ENCODE measurements at places on chromosomes 3 and 15.
A peak's percentile ranks its signal among the peaks of the same experiment; 100 is the strongest.

- DNase-seq = no peak
Measured at GRCh38 chr3:55755516-55756205, 268.6 kb upstream of the WNT5A start.

GRCh38 chr15:88428805-88429605 is 38.2 kb downstream of the MRPL46 start:
- DNase-seq = no peak

DNA sequence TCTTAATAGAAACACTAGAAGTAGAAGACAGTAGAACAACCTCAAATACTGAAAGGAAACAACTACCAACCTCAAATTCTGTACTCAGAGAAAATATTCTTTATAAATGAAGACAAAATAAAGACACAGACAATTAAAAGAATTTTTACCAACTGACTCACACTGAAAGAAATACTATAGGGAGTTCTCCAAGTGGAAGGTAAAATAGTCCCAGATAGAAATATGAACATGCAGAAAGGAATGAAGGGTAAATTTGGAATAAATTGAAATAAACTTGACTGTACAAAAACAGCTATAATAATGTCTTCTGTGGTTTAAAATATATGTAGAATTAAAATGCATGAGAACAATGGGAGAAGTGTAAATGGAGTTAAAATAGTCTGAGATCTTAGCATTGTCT is 36.7 kb upstream of the CCDC174 start:
- DNase-seq = no peak

DNA sequence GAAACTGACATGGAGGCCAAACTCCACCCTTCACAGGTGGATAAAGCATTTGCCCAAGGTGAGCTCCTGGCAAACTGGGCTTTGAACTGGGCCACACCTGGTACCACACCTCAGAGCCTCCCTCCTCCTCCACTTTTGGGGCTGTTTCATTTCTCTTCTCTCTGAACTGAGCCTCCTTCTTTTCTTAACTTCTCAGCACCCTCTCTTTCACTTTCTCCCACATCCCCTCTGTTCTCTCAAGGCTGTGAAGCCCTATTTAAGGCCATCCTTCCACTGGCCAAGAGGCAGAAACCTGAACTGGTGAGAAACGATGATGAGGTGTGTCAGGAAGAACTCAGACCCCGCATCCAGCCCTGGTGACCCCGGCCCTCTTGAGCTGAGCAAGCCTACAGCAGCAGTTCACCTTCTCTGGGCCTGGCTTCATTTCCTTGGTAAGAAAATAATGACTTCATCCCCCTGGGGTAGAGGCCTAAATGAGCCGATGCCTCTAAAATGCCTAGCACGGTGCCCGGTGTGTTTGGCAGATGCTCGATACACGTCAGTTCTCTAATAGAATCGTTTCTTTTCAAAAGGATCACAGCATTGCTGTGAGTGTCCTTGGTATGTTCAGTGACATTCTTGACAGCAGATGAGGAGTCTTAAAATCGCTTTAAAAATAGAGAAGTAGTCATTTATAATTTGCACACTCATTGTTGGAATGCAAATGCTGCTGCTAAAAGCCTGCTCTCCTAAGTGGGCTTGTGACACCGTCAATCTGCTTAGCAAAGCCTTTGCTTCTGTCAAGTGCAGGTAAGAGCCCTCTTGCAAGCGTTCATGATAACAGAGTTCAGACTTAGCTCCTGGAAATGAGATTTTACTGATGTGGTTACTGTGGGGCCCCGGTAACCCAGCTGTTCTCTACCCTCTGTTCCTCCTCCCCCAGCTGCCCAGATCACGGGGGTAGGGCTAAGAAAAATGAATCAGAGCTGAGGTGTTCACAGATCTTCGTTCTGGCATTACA is 97.7 kb upstream of the ATP2B2 start:
- DNase-seq = no peak

DNA sequence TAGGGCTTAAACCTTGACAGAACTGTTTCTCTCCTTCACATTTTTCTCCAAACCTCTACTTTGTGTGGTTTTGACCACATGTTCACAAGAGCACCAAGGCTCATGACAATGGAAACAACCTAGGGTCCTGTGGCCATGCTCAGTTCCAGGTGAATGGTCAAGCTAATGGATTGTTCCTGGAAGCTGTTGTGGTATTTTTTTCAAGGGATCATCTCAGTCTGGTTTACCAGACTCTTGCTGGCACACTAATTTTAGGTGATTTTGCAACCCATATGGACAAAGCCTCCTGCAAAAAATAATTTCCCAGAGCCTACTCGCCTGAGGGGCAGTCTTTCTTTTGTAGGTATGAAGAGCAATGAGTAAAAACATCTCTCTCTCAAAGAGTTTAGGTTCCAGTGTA is 67.2 kb downstream of the LSAMP start:
- no peak for DNase-seq

DNA sequence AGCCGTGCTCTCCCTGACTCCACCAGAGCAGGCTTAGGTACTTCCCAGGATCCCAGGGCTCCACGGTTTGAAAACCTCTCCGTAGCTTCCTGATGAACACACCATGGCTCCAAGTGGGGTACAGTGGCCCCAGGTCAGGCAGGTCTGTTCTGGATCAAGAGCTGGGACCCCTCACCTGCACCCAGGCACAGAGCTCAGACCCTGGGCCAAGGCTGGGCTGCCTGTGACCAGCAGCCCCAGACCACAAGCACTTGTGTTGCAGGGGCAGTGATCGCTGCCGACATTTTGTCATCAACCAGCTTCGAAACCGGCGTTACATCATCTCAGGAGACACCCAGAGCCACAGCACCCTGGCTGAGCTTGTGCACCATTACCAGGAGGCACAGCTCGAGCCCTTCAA is 5.3 kb downstream of the SH2D7 start:
- DNase-seq = no peak

DNA sequence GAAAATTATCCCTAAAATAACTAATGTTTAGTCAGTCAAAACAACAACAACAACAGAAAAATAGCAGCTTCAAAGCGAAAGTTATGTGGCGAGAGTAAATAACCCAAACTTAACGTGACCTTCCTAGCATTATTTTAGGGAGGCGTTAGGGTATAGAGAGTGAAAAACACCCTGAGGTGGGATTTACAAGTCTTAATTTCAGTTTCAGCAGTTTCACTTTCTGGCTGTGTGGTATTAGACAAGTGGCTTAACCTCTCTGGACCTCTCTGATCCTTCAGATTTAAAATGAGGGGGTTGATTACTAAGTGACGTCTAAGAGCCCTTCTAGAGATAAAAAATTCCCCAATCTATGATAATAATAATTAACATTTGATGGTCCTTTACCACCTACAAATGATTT is 291.2 kb downstream of the ZBTB20 start:
- DNase-seq = no peak

- DNase-seq = no peak
Measured at GRCh38 chr3:34675383-34676120, 877.1 kb downstream of the PDCD6IP start.

- no peak for DNase-seq
Measured at GRCh38 chr3:16825617-16826204, 59.0 kb upstream of the PLCL2 start.

GRCh38 chr15:80031841-80032240 is 27.6 kb upstream of the ZFAND6 start:
- DNase-seq = no peak

- DNase-seq = no peak
Measured at GRCh38 chr3:100060685-100061484, 53.4 kb downstream of the FILIP1L start.

DNA sequence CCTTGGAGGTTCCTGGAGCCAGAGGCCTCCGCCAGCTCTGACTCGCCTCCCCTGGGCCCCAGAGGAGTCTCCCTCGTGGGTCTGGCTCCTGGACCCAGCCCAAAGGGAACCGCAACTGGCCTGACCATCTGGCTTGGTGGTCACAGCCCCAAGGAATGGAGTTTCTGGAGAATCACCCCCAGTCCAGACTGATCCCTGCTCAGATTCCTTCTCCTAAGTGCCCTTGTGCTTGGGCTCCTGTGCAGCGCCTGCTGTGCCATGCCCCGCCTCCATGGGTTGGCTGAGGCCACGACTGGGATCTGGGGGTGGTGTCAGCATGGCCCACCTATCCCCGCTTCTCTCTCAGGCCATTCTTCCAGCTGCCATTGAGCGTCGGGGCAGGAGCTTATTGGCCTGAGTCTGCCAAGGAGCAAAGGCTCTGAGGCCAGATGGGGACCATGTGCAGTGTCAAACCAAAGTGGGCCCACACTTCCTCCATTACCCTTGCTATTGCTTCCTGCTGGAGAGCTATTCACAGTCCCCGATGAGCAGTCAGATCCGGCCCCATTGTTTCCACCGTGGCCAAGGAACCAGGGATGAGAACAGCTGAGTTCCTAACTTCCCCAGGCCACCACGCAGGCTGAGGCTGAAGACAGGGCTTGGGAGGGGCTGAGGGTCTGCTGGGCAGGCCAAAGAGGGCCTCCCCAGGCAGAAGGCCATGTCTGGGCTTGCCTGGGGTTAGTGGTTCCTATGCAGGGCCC is 19.0 kb downstream of the CSPG4 start:
- DNase-seq = no peak

GRCh38 chr3:178507507-178508442 is 28.5 kb upstream of the KCNMB2 start:
- DNase-seq = no peak

GRCh38 chr3:134315286-134316106 is 58.8 kb downstream of the AMOTL2 start:
- no peak for DNase-seq

DNA sequence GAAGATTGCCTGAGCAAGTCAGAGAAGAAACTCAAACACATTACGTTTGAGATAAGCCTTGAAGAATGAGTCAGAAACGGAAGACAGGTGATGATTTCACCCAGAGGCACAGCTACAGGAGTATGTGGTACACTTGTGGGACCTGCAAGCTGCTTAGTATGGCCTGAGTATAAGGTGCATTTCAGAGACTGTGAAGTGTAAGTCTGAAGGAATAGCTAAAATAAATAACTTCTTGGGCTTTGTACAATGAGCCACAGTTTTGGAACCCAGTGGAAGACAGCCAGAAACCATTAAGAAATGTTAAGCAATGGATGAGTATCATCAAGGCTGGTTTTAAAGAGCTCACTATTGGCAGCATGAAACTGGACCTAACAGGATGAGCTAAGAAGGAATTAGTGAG is 826.2 kb downstream of the ROBO1 start:
- DNase-seq = no peak

- no peak for DNase-seq
Measured at GRCh38 chr3:197375001-197375441, 76.6 kb upstream of the DLG1 start.

DNA sequence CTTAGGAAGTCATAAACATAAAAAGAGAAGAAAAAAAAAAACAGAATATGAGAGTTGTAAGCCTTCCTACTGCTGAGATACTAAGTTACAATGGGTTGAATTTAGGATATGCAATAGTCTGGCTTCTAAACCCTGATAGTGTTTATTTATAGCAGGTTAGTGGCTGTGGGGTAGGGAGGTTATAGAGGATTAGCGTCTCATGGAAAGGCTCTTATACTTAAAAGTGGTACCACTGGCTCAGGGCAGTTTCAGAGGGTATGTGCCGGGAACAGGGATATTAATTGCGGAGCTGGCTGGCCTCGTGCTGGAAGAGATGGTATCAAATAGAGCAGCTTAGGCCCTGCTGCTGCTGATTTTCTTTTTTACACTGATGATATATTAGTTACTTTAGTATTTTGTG is 60.8 kb downstream of the PFN2 start:
- no peak for DNase-seq

DNA sequence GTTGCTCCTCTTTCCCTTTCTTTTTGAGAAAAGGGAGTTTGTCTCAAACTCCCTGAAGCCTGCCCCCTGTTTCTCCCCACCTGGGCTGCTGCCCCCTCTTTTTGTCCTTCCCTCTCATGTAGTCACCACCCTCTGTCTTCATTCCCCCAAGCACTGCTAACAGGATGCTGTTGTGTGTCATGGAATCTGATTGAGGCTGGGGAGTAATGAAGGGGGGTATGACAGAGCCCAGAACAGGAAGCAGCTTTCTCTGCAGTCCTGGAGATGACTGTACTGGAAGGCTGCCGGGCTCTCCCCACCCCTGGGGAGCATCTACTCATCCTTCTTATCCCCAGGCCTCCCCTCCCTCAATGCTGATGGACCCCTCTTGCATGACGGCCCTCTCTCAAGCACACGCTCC is 181.6 kb downstream of the ABHD5 start:
- DNase-seq = no peak

DNA sequence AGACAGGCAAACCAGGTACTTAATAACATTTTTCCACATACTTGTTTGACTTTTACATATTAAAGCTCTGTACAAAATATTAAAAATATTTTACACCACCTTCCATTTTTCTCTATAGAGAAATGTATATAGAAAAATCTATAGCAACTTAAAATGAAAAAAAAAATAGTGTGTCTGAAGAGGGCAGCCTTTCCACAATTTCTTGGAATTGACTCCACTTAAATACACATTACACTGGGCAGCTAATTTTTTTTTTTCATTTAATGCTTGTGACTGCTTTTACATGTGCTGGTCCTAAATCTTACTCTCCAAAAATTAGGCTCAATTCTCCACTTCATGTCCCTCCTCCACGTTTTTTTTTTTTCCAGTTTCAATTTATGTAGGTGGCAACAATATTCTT is 427.0 kb upstream of the RBMS3 start:
- no peak for DNase-seq

GRCh38 chr3:183933160-183933559 is 48.5 kb upstream of the PARL start:
- no peak for DNase-seq

- DNase-seq = peak; percentile 68
Measured at GRCh38 chr15:67109141-67110034, 44.0 kb downstream of the SMAD3 start.

DNA sequence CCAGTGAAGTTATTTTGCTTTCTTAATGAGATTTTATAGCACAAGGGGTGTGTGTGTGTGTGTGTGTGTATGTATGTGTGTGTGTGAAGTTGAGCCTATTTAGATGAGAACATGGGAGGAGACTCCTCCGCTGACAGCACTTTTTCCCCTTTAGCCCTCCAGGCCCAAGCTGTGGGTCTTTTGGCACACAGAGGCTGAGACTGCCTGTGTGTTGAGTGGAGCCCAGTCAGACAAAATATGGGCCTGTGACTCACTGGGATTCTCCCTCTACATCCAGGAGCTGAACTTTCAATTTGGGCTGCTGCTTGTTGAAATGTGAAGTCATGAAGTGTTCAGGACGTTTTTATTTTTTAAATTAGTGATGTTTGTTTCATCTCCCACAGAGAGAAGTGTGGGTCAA is 108.0 kb downstream of the MFSD1 start:
- no peak for DNase-seq

GRCh38 chr3:190560013-190560895 is 46.4 kb downstream of the IL1RAP start:
- no peak for DNase-seq

DNA sequence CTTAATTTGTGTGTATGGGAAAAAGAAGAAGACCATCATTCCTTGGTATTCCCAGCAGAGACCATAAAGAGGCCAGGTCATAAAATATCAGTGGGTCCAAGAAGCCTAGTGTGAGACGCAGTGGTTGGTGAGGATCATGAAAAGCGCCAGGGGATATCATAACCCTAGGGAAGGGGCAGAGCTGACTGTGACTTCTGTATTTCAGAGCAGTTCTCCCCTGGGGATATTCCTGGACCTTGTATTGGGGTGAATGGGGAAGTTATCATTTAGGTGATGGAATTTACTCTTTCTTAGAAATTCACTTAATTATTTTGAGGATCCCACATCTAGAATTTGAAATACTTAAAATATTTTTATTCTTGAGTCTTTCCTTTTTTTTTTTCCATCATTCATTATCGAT is 34.9 kb upstream of the UMPS start:
- no peak for DNase-seq

GRCh38 chr15:97053635-97054034 is 723.1 kb downstream of the NR2F2 start:
- DNase-seq = no peak

GRCh38 chr3:194541483-194541882 is 54.7 kb upstream of the ATP13A3 start:
- no peak for DNase-seq
